ENCODE measurements at places on chromosomes 4 and X.

- DNase-seq = no peak
Observed at GRCh38 chrX:87582453-87582852, 64.9 kb downstream of the KLHL4 start.

DNA sequence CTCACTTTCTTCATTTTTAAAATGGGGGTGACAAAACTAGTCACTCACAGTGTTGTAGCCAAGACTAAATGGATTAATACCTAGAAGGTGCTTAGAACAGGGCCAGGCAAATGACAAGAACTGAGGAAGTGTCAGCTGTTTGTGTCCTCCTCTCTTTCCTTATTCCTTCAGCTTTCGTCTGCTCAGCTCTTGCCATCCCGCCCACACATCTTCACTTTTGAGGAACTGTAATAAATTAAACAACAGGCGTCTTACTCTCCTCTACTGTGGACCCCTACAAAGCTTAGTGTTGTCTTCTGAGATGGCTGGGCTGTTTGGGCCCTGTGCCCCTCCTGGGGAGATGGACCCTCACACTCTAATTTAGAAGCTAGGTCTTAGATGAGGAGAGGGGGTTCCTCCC is 2.7 kb downstream of the HPSE start:
- DNase-seq = no peak

GRCh38 chr4:140151699-140152012 is 2.3 kb downstream of the MAML3 start:
- DNase-seq = no peak

GRCh38 chr4:88981993-88982392 is 75.0 kb downstream of the FAM13A start:
- DNase-seq = no peak

DNA sequence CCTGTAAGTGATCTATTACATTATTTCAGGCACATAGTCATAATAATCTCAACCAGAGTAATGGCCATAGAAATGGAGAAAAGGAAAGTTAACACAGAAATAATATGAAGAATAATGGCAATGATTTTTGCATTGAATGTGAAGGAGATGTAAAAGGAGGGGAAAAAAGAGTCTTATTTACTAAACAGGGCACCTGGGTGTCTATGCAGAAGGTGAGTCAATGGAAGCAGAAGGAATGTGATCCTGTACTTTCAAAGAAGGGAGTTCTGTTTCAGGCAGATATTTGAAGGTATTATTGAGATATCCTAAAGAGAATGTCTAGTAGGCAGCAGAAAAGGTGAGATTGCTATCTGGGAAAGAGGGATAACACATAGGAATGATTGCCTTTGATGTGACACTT is 279.9 kb downstream of the INPP4B start:
- no peak for DNase-seq

GRCh38 chrX:71514367-71515037 is 18.4 kb upstream of the OGT start:
- peak; percentile 10 for DNase-seq

DNA sequence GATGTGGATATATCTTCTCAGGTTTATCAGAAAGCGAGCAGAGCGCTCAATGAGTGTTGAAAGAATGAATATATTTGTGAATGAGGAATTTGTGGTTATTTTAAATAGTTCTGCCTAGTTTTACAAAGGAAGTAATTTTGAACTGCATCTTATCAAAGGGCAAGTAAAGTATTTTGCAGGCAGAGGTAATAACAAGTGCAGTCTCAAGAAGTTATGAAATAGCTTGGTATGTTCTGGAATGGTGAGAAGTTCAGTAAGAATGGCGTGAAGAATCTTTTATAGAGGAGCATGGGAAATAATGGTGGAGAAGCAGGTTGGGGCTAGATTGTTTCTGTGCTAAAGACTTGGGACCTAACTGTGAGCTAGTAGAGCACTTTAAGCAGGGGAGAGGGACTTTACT is 10.9 kb downstream of the TMA16 start:
- DNase-seq = no peak

DNA sequence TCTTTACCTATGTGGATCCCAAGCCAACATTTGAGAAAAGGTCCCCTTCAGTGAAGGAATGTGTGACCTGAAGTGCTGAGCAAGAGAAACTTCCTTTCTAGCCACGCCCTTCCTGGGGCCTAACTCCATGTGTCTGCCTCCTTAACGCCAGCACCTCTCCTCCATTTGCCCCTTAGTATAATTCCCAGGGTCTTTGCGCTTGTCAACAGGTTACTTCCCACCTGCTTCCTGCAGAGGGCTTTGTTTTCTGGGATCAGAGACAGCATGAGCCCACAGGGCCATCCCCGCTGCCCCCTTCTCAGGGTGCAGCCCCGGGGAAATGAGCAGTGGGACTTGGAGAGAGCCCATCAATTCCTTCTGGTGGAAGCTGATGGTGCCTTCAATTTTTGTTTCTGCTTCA is 45.9 kb upstream of the DRD5 start:
- no peak for DNase-seq

DNA sequence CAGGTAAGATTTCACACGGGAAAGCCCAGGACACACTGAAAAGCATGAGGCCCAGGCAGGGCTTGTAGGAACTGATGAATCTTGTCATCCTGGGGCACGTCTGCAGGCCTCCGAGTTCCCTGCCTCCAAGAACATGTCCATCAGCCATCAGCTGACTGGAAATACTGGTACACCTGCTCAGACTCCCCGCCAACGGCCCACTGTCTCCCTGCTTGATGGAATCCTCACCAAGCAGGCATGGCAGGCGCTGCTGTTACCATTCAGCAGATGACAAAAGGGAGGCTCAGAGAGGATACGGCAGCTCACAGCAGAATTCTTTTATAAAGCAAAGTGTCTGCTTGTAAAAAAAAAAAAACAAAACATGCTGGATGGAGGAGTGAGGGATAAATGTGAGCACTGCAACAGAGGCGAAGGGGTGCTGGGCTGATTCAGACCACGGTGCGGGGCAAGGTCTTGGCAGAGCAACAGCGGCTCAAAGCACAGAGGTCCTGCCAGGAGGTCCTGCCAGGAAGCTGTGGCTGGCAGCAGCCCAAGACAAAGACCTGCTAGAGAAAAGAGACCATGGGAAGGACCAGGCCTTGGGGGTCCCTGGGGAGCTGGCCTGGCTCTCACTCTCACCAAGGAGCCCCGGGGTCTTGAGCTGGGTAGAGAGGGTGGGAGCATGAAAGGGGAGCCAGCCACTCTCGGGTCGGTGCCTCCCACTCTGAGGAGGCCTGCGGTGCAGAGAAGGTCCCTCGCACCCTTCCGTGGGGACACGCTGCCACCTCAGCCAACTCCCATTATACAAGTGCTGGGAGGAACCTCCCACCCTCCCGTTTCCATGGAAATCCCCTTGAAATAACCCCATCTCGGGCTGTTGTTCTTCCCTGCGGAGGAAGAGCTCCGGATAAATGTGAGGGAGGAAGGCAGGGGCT is 25.6 kb downstream of the PPP2R2C start:
- no peak for DNase-seq

GRCh38 chr4:4574792-4575191 is 32.9 kb upstream of the STX18 start:
- DNase-seq = no peak

- DNase-seq = no peak
Observed at GRCh38 chr4:31918891-31919290, 1198.7 kb downstream of the PCDH7 start.

GRCh38 chr4:156825074-156825473 is 146.5 kb downstream of the PDGFC start:
- DNase-seq = no peak

- no peak for DNase-seq
Observed at GRCh38 chr4:796206-796605, 29.7 kb downstream of the CPLX1 start.

DNA sequence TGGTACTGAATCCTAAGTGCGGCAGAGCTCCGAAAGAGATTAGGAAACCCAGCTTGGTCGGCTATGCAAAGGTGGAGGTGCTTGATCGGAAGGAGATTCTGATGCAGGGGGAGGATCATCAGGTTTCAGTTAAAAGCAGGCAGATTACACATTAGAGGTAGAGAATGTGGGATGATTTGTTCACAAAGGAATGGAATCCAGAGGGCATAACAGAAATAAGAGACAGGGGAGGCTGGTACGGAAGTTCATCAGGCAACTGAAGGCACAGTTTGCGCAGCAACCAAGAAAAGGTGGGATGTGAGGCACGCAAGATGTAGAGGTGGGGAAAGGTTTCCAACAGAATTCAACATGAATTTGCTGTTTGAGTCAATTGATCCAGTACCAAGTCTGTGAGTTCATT is 424 bp upstream of the ZNF330 start:
- DNase-seq = no peak

DNA sequence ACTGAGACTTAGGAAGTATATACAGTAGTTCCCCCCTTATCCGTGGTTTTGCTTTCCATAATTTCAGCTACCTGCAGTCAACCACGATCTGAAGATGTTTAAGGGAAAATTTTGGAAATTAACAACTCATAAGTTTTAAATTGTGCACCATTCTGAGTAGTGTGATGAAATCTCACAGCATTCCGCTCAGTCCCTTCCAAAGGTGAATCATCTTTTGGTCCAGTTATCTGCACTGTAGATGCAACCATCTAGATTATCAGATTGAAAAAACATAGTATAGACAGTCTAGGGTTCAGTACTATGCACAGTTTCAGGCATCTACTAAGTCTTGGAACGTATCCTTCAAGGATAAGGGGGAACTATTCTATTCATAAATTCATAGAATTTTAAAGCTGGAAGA is 109.0 kb downstream of the ANXA3 start:
- no peak for DNase-seq

DNA sequence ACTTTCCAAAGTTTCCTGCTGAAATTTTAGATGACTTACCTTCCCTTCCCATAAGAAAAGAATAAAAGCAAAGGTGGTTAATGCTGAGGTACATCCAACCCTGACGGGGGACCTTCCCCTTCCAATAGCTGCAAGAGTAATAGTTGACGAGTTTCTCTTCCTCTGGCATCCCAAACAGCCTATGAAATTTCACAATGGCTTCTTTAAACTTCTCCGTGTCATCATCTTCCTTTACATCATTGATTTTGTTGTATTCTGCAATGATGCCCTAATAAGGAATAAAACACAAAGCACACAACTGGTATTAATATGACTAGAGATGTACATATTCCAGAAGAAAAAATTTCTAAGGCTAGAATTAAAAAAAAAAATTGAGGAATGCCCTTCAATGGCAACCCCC is 76.6 kb downstream of the TBC1D9 start:
- DNase-seq = no peak

DNA sequence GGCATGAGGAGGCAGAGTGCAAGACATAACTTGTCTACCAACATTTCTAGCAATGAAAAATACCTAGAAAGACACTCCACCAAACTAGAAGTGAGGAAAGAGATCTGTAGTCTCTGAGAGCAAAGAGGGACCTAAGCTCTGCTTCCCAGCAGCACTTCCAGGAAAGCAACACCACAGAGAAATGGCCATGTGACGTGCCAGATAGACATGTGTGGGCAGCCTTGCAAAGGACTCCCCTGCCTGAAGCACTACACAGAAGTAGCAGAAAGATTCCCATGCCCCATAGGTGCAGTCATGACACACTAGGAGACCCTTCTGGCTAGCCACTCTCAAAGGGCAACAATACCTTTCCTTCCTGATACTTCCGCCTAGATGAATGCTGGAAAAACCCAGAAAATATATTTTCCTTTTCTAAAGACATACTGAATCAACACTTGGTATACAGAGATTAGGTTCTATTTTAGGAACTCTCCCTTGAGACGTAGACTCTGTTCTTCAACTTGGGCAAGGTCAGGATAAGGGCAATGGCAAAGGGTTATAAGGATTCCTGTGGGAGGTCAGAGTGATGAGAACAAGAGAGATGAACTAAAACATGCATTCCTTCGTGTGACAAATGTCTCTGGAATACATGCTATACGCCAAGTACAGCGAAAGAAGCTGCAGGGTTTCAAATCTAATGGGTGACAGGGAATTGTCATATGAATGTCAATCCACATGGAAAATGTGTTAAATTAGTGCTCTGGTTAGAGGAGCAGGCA is 187.5 kb upstream of the ETNPPL start:
- DNase-seq = no peak

DNA sequence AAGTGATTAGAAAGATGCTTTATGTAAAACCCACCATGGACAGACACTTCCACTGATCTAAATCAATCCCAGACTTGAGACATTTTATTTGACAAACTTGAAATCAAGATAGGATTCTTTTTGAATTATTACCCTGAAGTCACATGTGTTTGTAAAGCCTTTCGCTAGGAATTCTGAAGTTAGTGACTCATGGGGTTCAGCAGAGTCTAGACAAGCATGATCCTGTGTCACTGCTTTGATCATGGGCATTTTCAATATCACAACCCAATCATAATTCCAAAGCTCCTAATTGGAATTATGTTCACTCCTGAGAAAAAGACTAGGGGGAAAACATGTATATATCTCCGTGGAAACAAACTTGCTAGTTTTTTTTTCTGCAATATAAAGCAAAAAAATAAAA is 67.5 kb upstream of the BMP3 start:
- no peak for DNase-seq

- no peak for DNase-seq
Observed at GRCh38 chr4:106366026-106366425, 2.6 kb downstream of the GIMD1 start.

GRCh38 chr4:151025759-151026158 is 10.7 kb upstream of the LRBA start:
- DNase-seq = no peak
